T-helper 17 cell (primary cell): ENCODE measurements at places on chromosomes 2 and 18.

- DNase-seq, result no peak
Observed at GRCh38 chr2:231050018-231050901, 6.4 kb upstream of the PSMD1 start.

DNA sequence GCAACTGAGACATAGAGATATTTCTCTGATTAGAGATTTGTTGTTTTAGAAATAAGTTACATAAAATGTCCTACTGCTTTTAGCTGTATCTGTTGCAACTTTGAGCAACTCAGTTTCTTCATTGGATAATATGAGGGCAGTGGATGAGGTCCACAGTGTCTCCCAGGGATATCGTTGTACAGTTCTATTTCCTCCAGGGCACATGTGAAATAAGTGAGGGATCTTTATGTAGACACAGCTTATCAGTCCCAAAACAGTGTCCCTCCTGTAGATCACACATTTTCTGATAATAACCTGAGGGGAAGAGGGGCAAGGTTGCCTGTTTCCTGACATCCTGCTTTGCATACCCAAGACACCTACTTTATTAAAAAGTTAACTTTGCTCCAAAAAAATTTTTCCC, 1231.2 kb upstream of the ZEB2 start:
- no peak for DNase-seq

- DNase-seq, result no peak
Observed at GRCh38 chr2:156116113-156116512, 216.4 kb downstream of the NR4A2 start.

DNA sequence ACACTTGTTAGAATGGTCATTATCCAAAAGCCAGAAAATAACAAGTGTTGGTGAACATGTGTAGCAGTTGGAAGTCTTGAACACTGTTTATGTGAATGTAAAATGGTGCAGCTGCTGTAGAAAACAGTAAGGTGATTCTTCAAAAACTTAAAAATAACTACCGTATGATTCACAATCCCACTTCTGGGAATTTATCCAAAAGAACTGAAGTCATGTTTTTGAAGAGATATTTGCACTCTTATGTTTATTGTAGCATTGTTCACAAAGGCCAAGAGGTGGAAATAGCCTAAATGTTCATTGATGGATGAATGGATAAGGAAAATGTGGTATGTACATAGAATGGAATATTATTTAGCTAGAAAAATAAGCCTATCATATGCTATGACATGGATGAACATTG, 6.3 kb upstream of the SPP2 start:
- DNase-seq, result no peak

GRCh38 chr2:156457523-156458517, 21.6 kb downstream of the GPD2 start:
- no peak for DNase-seq

DNA sequence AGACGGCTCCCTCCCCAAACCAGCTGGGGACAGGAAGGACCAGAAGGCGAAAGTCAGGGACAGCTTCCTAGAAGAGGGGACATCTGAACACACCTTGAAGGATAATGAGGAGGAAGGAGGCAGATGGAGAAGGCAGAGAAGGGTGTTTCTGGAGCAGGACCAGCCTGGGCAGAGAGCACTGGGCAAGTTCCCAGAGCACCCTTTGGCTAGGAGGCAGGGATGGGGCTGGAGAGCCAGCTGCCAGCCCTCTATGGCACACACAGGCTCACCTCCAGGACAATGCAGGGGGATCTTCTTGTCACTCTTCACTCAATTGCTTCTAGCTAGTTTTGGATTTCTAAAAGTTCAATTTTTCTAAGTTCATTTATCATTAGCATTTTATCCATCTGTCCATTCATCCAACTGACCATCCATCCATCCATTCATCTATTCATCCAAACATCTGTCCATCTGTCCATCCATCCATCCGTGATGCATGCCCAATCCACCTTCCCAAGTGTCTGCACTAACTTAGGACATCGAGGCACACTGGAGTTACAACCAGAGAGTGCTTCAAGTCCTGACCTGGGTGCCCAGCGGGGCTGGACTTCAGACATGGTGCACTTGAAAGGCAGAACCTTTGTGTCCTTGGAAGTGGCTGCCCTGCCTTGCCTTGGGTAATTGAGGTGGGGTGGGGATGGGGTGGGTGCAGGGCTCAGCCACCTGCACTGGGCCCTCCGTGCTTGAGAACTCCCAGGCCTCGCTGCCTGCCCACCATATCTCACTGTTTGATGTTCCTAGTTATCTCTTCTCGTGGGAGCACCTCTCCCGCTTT, 42.5 kb downstream of the INHBB start:
- DNase-seq, result peak; percentile 5

- no peak for DNase-seq
Observed at GRCh38 chr2:235170016-235170415, 218.2 kb downstream of the SH3BP4 start.

DNA sequence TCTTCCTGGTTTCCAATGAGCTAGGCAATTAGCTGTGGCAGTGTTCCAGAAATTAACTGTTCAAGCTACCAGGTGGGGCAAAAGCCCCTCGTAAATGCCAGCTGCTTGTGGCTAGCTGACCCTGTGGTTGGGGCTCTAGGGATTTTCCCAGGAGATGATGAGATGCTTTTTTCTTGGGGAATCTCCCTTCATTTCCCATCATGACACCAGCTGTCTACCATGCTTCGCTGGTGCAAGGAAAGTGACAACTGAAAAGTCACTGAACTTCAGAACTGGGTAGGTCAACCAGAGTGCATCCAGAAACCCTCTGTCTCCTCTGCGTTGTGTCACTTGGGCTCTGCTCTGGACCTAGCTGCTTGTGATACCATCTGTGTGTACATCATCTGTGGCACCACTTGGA, 386.5 kb upstream of the DCC start:
- no peak for DNase-seq

DNA sequence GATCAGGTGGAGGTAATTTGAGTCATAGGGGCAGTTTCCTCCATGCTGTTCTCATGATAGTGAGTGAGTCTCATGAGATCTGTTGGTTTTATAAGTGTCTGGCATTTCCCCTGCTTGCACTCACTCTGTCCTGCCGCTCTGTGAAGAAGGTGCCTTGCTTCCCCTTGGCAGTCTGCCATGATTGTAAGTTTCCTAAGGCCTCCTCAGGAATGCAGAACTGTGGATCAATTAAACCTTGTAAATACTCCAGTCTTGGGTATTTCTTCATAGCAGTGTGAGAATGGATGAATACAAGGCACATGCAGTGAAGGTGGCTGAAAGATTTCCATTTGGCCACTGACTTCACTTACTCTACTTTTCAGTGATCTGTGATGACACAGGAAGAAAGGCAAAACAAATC, 133.7 kb downstream of the SH3BP4 start:
- DNase-seq, result no peak

DNA sequence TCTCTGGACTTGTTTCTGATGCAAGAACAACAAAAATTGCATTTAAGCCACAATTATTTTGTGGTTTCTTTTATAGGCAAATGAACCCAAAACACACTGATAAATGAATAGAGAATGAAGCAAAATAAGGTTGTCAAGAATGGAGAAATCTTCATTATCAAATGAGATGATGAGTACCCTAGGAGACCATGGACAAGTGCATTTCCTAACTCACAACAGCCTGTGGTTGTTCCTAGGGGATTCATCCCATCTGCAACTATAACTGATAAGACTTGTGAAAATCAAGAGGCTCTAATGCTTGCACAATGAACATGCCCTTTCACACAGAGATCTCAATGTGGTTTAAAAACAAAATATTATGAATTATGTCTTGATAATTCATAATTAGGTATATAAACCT, 159.9 kb downstream of the PDE1A start:
- DNase-seq, result no peak

GRCh38 chr2:36147670-36148390, 207.7 kb upstream of the CRIM1 start:
- DNase-seq, result no peak

- DNase-seq, result no peak
Observed at GRCh38 chr2:207869784-207870778, 100.4 kb upstream of the FZD5 start.

- DNase-seq, result no peak
Observed at GRCh38 chr2:74845217-74845751, 11.4 kb downstream of the HK2 start.

DNA sequence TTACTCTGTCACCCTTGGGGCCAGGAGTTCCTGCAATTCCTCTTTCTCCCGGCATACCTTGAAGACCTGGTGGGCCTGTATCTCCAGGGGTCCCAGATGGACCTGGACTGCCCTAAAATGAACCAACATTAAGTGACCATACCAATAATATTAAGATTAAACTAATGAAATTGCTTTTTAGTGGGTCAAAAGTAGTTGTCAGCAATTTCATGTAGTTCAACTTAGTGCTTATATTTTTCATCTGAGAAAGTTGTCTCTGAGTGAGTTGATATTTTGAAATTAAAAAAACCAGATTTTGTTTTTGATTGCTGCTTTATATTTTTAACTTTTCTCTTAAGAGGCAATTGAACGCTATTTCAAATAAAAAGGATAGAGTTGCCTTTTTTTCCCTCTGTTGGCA, 83.1 kb downstream of the COL3A1 start:
- no peak for DNase-seq

GRCh38 chr2:35125871-35126270, 1229.7 kb upstream of the CRIM1 start:
- DNase-seq, result no peak

DNA sequence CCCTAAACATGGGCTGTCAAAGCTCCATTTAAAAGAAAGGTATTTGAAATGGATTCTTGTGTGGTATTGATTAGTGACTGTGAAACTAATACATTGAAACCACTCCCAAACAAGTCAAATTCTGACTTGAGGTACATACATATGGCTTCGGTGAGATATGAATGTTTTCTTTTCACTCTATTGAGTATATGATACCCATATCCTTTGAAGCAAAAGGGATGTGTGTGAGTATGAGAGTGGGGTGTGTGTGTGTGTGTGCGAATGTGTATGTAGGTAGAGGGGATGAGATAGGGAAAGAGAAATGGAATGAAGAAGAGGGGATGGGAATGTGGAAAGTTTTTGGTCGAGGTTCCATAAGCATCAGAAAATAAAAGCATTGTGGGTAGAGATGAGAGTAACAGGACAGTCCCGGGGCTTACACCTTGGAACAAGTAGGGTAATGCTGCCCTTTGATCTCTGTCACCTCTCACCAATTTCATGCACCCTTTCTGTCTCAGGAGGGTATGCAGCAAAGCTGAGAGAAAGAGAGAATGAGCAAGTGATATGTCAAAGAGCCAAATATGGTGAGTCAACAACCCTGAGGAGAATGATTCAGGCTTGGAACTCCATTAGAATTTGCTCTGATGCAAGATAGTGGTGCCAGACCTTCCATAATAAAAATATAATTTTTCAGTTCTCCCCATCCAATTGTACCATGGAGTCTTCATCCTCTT, 64.0 kb upstream of the ZEB2 start:
- DNase-seq, result no peak

- DNase-seq, result no peak
Observed at GRCh38 chr2:165757906-165758675, 36.0 kb downstream of the GALNT3 start.

GRCh38 chr2:20558391-20559150, 92.3 kb downstream of the HS1BP3 start:
- no peak for DNase-seq

GRCh38 chr2:119005555-119005954, 63.6 kb downstream of the MARCO start:
- no peak for DNase-seq

DNA sequence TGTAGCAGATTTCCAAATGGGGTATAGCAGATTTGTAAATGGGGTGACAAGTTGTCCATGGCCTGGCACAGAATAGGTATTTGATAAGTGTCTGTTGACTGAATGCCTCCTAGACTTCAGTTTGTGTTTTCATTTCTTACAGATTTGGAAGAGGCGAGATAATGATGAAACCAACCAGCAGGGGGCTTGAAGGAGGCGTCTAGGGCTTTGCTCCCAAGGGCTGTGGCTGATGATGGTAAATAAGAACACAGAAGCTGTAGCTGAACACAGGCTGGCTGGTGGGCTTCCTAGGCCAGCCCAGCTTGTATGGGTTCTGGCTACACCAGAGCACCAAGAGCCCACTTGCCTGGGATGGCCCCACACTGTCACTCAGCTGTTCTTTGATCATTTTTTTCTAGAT, 19.4 kb downstream of the SFTPB start:
- no peak for DNase-seq

DNA sequence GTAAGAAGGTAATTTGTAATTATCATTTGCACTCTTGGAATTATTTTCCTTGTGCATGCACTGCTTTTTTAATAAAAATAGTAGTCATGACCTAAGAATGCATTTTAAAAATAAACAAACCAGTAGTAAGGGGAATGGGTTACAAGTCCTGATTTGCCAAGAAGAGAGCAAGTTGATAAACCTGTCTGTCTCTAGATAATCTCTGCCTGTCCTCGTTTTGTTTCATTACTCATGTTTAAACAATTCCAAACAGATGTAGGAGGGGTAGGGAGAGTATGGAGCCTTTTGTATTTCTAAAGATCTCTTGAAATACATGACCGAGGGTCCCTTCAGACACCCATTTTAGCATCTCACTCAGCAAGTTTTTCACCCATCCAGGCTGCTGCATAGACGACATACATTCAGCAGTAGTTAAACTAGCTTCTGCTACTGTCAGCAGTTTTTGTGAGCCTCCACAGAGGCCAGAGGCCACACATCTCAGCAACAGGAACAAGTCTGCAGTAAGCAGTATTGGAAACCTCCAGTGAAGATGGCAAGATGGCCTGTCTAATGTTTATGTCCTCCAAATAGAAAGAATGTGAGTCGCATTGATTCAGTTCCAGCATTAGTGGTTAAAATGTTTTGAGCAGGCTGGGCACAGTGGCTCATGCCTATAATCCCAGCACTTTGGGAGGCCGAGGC, 2.3 kb upstream of the EXOC6B start:
- no peak for DNase-seq

DNA sequence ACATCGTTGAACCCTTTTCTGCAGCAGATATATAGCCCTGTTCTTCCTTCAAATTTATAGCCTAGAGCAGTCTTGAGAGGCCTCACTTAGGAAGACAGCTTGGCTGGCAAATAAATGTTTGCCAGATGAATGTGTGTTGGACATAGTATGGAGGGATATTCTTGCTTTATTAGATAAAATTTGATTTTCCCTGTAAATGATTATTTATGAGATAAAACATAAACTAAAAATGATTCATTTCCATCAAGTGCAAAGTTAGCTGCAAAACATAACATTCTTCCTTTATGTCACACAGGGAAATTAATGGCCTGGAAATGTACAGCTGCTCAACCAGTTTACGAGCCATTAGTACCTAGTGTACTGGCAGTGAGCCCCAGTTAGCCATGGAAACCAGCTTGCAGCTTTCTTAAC, 82.5 kb downstream of the LIMS1 start:
- DNase-seq, result no peak

GRCh38 chr18:63514888-63515678, 27.1 kb upstream of the SERPINB12 start:
- no peak for DNase-seq
